ENCODE measurements at places on chromosomes 3 and 15.

GRCh38 chr3:178485756-178486155, 50.5 kb upstream of the KCNMB2 start:
- DNase-seq = no peak

GRCh38 chr15:62452667-62453066, 287.6 kb upstream of the C2CD4B start:
- DNase-seq = no peak

- no peak for DNase-seq
These were observed 50.4 kb downstream of the GLB1 start for GRCh38 chr3:33046521-33046920.

DNA sequence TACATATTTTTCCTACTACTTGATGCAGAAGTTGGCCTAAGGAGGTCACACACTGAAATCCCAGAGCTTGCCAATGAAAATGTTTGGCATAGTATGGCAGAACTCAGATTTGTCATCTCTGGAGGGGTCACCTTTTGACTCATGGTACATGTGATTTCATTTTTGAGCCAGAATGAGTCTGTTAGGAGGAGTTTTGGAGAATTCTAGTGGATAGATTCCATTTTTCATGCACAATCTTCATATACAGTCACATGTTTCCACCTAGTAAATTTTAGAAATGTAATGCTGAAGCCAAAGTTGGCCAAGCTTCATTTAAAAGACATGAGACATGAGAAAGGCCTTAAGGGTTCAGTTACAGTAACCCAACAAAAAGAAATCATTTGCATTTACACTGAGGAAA, 97.8 kb upstream of the IGSF10 start:
- no peak for DNase-seq

GRCh38 chr15:91077029-91077428, 23.0 kb upstream of the SV2B start:
- DNase-seq = no peak

- DNase-seq = no peak
These were observed 85.7 kb upstream of the PRR20G start for GRCh38 chr3:127373441-127374085.

GRCh38 chr3:33115024-33115768, 1.4 kb downstream of the CRTAP start:
- DNase-seq = no peak

DNA sequence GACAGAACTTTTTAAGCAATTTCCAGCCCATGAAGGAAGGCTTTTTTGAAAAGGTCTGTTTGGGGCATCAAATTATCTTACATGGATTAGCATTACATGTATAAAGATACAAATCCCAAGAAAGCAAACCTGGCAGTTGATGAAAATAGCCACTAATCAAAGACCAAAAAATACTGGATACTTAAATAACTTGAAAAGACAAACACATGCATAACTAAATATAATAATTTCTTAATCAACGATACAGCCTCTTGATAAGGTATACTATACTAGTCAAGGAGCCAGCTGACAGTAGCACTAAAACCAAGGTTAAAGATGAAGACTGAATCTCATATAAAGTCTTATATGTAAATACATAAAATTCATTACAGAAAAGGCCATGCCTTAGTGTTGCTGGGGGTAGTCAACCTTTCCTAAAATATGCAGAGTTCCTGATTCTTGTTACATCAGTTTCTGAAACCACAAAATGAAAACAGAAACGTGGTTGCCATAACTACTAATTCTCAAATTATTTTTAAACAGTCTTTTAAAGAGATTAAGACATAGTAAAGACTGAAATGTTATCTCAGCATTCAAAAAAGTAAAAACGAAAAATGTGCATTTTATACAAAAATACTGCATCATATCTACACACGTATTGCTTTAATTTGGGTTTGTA, 2.0 kb downstream of the ANKRD28 start:
- DNase-seq = no peak

DNA sequence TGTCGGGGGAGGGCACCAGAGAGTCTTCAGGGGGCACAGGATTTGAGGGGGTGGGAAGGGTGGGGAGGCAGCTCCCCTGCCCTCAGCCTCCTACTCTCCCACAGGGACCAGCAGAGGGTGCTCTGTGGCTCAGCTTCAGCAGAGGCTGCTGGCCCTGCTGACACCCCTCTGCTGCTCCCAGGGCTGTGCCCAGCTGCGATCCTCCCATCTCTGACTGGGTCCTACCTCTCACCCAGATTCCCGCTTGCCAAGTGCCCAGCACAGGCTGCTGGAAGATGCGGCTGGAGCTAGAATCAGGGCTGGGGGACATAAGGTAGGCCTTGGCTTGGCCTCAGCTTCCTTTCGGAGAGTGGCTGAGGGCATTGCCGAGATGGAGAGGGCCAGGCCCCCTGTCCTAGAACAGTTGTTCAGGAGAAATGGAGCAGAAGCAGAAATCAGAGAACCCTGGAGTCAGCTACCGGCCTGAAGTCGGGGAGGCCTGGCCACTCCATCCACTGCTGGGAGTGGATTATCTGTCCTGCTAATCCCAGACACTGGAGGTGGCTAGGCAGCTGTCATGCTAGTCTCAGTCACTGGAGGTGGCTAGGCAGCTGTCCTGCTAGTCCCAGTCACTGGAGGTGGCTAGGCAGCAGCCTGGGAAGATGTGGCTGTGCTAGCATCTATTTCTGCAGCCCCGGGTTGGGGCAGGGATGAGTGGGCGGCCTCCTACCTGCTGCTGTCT, 3.9 kb downstream of the GRM2 start:
- DNase-seq = no peak

GRCh38 chr15:93025625-93025982, 63.4 kb downstream of the RGMA start:
- DNase-seq = no peak

DNA sequence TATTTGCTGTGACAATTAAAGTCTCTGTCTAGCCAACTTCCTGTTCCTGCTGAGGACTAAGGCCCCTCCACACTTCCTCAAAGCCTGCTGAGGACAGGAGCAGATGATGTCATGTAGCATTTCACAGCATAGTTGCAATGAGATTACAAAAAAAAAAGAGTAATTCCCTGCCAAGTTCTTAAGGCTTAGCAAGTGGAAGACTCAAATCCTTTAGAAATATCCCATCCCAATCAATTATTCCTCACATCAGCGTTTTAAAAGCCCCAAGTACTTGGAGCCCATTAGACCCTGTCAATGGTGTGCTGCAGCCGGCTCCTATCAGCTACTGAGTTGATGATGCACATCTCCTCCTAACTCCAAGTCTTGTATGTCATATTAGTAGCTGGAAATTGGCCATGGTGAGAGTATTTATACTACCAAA, 51.7 kb downstream of the TRANK1 start:
- DNase-seq = no peak

DNA sequence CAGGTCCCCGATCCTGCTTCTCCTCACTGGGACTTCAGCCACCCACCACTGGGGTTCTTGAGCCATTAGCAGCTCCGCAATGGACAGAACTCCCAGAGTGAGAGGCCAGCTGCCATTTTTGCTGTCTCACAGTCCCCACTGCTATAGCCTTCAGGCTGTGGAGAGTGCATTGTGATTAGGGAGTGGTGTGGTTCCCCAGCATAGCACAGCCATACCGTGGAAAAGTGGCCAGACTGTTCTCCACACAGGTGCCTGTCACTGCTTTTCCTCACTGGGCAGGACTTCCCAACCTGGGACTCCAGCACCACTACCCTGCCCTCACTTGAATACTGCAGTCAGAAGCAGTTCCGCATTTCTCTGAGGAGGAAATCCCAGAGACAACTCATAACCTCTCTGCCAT, 270.3 kb upstream of the DCBLD2 start:
- no peak for DNase-seq

DNA sequence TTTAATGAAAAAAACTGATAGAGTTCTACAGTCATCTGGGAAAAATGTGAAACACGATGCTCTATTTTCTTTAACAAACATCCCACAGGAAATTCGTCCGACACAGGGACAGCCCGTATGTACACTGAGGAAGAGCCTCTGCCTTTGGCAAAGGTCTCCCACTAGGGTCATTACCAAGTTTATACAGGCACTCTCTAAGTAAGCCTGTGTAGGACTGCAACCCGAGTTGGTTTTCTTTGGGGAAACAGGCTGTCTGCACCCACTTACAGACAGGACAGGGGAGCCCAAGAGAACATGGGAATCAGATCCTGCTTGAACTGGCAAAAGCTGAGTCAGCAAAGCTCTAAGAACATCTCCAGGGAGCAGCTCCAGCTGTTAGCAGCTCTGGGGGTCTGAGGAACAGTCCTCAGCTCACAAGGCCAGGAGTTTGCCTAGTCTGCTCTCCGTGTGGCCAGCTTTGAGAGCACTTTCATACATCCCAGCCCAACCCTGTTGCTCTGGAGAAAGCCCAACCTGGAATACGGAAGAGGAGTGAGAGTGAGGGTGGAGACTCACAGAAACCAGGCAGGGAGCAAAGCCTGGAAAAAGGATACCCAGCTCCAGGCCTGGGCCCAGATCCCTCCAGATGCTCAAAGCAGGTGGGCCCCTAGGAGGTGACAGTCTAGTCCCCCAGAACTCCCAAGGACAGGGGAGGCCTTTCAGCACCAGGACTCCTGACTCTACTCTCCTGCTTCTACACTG, 1.9 kb downstream of the TBC1D2B start:
- DNase-seq = no peak

GRCh38 chr3:27479806-27480543, 4.2 kb downstream of the SLC4A7 start:
- no peak for DNase-seq

GRCh38 chr15:70856177-70856883, 2.4 kb upstream of the LARP6 start:
- no peak for DNase-seq

DNA sequence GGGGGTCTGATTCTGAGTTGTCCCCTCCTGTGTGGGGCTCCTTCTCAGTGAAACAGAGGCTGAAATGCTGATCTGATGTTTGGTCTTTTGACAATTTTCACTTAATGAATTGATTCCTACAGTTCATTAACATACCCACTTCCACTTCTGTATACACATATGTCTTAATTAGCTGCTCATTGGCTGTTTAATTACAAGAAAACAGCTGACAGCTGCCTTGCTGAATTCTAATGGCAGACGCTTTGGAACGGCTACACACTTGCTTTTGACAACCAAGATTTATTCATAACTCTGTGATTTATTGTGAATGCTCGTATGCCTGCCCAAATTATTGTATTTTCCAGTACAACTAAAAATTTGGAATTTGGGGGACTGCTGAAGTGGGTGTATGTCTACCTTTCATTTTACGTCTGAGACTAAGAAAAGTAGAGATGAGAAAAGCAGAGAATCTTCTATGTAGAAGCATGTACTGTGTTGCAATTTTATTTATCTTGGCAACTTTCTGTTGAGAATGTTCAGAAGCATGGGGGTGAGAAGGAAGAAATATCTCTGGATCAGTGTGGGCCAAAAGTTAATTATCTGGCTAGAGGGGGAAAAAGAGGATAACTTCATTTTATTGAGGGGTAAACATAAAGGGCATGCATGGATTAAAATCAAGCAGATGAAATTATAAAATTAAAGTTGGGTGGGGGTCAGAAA, 46.5 kb upstream of the ICE2 start:
- no peak for DNase-seq

DNA sequence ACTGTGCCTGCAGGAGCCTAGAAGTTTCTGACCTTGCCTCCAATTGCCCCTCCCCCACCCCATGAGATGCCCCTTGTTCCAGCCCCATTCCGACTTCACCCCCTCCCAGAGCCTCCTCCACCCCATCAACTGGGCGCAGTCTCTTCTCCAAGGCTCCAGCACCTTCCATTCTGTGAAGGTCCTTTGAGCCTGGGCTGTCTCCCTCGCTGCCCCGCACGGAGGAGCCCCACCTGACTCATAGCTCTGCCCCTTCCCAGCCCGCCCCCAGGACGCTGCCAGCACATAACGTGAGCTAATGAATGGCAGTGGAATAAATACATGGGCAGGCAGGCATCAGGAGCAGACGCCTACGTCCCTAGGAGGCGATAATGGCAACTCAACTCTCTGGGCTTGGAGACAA, 113.1 kb downstream of the NUP210 start:
- no peak for DNase-seq

DNA sequence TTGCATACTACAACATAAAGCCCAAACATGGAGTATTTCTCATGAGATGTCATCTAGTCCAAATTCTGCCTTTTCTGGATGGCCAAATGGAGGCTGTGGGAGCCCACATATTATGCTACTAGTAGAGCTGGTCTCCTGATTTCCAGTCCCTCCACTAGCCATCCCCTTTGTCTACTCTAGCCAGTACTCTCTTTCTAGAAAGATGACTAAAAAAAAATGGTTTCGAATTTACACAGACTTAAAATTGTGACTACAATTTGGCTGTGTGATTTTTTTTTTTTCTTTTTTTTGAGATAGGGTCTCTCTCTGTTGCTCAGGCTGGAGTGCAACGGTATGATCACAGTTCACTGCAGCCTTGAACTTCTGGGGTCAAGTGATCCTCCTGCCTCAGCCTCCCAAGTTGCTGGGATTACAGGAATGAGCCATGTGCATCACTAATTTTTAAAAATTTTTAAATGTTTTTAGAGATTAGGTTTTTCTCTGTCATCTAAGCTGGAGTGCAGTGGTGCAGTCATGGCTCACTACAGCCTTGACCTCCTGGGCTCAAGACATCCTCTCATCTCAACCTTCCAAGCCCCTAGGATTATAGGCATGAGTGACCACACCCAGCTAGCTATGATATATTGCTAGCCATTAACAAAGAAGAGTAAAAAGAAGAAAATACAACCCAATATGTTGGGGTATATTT, 273.9 kb downstream of the ADAMTSL3 start:
- DNase-seq = no peak

DNA sequence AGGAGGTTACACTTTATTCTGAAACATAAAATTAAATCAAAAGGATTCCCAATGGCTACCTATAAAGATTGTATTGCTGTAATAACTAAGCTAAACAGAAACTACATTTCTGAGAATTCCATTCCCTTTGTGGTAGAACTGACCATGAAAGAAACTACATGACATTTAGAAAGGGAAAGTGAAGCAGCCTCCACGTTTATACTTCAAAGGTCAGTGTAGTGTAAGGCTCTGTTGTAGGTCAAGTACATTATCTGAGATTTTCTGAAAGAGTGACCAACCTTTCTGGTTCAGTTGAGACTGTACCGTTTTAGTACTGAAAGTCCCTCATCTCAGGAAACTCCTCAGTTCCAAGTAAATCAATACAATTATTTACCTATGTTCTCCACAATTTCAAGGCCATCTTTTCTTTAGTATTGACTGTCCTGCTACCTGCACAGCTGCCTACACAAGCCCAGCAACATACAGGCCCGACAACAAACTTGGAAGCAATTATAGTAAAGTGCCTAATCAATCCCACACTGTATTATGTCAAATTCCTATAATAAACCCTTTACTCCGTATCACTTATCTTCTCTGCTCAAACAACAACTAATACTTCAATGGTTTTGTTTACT, 343.0 kb downstream of the PLOD2 start:
- no peak for DNase-seq

- no peak for DNase-seq
These were observed 22.4 kb downstream of the FOXB1 start for GRCh38 chr15:60026555-60026954.

GRCh38 chr3:10666621-10667020, 149.4 kb upstream of the SLC6A11 start:
- DNase-seq = no peak

All from activated CD4-positive, CD25-positive, alpha-beta regulatory T cell treated with anti-CD3 and anti-CD28 coated beads, Interleukin-2, amount 50 U/mL, for 16 hours (primary cell).